ENCODE measurements at places on chromosomes 5 and 9.
A peak's percentile ranks its signal among the peaks of the same experiment; 100 is the strongest.

- no peak for DNase-seq
These were observed 5.1 kb downstream of the SNX30 start for GRCh38 chr9:112755675-112756074.

DNA sequence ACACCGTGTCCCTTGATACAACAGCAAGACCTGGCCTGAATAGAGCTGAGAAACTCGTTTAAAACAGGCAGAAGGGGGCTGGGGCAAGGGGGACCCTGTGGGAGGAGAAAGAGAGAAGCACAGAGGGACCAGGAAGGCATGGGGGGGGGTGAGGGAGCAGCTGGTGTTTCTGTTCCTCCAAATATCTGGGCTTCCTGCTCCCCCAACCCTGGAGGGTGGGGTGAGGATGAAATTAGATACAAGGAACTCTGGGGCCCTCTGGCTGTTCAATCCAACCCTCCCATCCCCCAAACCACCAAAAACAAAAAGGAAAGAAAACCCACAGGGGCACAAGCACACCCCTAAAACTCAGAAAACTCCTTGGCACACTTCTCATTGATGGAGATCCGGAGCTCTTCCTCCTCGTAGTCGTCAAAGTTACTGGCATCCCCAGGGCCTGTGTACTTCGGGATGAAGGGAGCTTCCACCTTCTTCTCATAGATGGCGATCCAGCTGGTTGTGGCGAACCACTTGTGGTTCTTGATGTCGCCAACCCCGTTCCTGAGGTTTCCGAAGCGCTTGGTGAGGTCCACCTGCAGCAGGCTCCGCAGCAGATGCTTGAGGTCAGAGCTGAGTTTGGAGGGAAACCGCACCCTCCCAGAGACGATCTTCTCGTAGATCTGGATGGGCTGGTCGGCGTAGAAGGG is 1.1 kb downstream of the PRKACG start:
- no peak for DNase-seq

DNA sequence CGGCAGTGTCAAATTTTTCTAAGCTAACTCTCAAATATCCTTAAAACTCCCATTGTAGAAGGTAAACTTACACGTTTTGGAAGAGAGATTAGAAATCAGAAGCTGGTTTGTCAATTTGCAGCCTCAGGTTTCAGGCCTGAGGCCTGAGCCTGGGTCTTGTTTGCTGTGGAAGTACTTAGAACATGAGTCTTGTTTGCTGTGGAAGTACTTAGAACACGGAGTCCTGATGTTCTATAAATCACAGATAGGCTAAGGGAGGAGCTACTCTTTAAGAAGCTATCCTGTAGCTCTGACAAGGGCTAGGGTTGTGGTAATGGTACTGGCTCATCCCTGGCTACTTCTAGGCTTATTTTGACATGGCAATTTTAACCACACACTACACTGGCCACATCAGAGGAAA is 97.8 kb downstream of the FBXW11 start:
- no peak for DNase-seq

GRCh38 chr5:51977014-51977413 is 593.8 kb downstream of the ISL1 start:
- DNase-seq = no peak

- DNase-seq = peak; percentile 78
These were observed at the start of gene CNTRL for GRCh38 chr9:121074370-121075250. Gene CNTRL (plus strand): TSS chr9:121074955. CDS start chr9:121088327, 13,372 bp downstream.

DNA sequence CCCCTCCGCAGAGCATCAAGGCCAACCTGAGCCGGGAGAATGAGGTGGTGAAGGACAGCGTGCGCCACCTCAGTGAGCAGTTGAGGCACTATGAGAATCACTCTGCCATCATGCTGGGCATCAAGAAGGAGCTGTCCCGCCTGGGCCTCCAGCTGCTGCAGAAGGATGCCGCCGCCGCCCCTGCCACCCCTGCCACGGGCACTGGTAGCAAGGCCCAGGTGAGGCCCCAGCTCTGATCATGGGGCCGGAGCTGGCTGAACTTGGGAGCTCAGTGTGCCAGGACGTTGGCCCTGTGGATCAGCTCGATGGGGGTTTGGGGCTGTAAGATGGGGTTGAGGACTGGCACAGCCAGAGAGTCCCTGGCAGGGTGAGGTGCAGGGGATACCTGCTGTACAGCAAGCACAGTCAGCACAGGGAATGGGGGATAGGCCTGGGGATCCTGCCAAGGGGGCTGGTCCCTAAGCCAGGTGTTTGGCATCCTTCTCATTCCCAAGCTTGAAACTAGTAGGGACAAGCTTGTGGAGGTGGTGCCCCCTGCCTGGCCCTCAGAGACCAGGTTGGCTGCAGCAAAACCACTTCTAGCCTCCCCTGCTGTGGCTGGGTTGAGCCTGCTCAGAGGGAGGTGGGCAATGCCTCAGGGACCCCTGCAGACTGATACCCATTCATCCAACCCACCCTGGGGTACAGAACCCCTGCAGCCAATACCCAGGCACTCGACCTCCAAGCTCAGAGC is 22.5 kb downstream of the OLFML2A start:
- DNase-seq = no peak

- DNase-seq = no peak
These were observed 10.1 kb upstream of the IRX4 start for GRCh38 chr5:1892685-1893445.

- DNase-seq = no peak
These were observed 29.6 kb downstream of the PAX5 start for GRCh38 chr9:37004424-37004935.

GRCh38 chr9:90864779-90865178 is 63.2 kb downstream of the SYK start:
- DNase-seq = no peak

- DNase-seq = no peak
These were observed 897 bp downstream of the AHRR start for GRCh38 chr5:322281-322941.

DNA sequence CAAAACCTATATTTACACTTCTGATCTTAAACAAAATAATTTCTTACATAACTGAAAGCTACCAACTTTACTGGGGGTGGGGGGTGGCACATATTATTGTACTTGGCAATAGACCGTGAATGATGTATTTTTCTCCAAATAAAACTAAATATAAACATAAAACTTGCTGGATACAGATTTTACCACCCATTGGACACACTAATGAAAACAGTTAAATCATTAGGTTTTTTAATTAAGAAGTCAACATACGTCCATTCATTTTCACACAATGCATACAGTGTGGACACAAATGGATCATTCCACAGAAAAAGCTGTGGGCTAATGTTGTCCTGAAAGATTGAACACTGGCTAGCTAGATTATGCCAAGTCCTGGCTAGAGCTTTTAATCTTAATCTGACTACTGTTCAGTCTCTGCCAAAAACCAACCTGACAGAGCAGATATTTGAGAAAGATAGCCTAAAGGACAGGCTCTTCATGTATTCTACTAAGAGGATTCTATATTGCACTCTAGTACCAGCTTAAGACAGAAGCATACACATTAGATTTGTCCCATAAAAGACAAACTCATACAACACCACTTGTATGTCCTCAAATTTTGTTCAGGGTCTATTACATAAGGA is 118.1 kb downstream of the SIL1 start:
- no peak for DNase-seq

DNA sequence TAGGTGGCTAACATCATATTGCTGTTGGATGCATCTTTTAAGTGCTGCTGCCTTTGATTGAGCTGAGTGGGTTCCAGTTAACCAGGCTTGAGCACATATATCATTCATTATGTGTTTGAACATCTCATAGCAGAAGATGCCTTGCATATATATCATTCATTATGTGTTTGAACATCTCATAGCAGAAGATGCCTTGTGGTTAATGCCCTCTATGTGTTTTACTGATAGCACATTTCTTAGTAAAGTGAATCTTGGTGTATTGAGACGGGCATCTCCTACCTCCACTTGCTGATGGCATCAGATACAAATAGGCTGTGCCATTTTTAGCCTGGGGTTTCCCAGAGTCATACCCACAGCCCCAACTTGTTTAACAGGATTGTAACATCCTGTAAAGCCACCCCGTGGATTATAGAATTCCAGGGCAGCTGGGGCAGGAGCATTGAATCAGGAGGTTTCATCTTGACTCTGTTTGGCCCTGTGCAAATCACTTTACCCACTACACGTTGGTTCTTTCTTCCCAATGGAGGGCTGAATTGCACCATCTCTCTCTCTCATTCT is 26.5 kb downstream of the MTAP start:
- DNase-seq = no peak

GRCh38 chr9:135490980-135491464 is 9.5 kb upstream of the MRPS2 start:
- DNase-seq = no peak

- no peak for DNase-seq
These were observed 17.1 kb upstream of the GRPEL2 start for GRCh38 chr5:149328177-149328576.

DNA sequence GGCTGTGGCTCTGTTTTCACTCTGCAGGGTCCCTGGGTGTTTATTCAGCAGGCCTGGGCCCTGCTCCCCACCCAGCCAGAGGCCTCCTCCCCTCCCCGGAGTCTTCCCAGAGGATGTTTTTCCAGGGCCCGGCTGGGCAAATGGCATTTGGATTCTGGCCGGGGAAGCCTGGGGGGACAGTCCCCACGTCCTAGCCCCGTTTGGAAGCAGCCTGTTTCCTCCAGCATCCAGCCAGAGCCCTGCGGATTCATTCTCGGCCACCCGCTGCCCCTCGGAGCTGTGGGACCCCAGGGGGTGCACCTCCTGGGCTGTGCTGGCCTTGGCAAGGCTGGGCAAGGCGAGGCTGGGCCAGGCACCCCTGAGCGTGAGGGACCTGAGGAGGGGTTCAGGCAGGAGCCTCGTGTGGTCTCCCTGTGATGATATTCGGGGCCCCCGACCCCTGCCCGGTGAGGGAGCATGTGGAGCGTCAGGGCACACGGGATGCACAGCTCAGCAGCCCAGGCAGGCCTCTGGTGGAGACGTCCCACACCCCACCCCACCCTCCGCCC is 48.8 kb upstream of the EGFL7 start:
- no peak for DNase-seq

GRCh38 chr9:757246-757881 is 84.1 kb upstream of the DMRT1 start:
- no peak for DNase-seq

- DNase-seq = no peak
These were observed 283.8 kb upstream of the TMEM161B start for GRCh38 chr5:88552426-88552825.

DNA sequence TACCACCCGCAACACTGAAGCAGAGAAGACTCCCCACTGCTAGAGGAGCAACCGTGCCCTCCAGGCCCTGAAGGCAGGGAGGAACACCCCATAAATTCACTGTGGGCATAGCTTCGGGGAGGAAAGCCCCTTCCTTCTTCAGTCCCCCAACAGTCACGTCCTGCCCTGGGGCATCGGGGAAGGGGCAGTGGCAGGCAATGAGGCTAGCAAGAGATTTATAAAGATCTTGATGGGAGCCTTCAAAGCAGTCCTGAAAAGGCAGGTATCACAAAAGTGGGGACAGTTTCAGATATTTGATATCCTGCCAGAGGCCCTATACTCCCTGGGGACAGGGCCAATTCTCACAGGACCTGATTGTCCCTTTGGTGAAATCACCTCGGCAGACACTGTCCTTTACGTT is 16.9 kb upstream of the TRIM14 start:
- no peak for DNase-seq

DNA sequence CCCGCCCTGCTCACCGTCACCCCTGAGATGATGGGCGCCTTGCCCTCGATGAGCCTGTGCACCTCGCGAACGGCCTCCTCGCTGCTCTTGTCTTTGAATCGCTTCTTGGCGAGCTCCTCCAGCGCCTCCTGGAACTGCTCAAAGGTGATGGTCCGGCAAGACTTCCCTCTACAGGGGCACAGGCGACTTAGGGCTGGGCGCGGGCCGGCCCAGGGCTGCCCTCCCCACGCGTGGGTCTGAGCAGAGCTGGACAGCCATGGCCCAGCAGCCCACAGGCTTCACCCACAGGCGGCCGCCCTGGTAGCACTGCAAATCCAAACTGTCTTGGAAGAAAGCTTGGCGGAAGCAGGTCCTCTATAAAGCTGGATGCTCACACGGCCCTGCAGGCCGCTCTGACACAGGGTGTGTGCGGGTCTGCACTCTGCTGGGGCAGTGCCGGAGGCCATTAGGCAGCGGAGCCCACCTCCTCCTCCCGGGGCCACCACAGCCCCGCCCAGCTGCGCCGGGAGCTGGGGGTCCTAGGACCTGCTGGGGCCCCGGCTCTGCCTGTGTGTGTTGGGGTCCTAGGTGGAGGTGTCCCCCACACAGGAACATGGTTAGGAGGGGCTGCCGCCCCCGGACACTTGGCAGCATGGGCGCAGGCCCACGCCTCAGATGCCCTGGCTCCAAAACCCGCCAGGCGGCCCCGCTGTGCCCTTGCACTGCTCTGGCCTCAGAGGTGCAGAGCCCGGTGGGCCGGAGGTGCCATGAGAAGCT is 27.0 kb downstream of the TPPP start:
- DNase-seq = no peak

DNA sequence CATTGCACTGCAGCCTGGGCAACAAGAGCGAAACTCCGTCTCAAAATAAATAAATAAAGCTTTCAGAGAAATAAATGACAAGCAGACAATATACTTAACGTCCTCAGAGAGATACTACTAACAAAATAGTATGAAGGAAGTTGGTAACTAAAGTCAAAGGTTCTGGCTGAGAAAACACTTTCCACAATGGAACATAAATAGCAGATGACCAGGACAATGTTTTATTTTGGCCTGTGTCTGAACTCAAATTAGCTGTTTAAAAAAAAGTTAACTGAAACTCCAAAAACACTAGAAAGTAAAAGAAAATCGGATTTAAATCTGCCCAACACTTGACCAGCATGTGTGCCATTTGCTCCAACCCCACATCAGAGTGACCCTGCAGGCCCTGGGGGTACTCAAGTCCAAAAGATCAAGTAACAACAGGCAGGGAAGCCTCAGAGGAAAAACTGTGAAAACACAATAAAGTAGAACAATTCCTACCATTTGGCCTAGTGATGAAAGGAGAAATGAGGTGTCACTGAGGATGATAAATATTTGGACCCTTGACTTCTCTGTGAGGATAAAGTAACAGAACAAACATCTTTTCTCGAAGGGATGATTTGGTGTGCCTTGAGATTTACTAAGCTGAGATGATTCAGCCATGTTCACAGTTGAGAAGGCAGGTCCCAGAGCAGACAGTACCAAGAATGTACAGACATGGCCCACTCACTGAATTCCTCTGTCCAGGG is 47.7 kb downstream of the LHFPL2 start:
- DNase-seq = no peak

DNA sequence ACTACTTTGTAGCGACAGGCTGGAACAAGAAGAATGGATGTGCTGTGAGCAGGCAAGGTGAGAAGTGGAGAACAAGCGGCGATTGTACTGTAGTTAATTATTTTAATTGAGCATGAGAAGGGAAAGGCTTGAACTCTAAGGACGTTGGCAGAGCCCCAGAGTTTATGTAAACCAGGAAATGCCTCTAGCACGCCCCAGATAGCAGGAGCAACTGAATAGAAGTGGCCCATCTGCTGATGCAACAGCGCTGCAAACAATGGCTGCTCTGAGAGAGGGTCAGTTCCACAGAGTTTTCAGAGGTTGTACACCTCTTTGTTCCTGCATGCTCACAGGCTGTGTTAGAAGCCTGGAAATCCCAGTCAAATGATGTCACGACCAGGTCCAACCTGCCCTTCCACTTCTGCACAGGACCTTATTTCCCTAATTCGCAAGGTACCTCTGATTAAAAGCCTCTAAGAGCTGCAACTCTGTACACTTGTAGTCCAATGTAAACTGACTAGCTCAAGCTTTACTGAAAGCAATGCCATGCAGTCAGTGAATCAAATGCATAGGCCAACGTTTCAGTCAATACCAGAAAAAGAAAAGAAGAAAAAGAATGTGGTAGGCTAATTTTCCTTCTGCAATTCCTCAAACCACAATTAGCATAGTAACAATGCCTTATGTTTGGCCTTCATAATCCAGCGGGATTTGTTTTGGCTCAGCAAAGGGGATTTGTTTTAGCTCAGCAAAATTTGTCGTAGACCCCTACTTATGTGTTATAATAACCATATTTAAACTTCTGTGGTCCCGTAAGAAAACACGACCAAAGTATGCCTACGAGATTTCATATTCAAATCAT is 119.6 kb upstream of the RETREG1 start:
- no peak for DNase-seq
